ENCODE measurements at places on chromosomes 16 and 17.

DNA sequence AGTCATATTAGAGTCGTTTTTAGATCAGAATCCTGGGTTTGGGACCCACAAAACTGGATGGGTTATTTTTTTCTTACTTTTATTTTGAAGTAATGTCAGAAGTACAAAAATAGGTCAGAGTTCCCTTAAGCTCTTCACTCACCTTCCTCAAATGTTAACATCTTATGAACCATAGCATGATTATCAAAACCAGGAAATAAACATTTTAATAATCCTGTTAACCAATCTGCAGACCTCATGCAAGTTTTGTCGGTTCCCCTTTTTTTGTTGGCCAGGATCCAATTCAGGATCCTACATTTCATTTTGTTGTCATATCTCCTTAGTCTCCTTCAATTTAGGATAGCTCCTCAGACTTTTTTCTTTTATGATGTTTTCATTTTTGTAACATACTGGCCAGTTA is 162.0 kb downstream of the CHD9 start:
- no peak for DNase-seq

DNA sequence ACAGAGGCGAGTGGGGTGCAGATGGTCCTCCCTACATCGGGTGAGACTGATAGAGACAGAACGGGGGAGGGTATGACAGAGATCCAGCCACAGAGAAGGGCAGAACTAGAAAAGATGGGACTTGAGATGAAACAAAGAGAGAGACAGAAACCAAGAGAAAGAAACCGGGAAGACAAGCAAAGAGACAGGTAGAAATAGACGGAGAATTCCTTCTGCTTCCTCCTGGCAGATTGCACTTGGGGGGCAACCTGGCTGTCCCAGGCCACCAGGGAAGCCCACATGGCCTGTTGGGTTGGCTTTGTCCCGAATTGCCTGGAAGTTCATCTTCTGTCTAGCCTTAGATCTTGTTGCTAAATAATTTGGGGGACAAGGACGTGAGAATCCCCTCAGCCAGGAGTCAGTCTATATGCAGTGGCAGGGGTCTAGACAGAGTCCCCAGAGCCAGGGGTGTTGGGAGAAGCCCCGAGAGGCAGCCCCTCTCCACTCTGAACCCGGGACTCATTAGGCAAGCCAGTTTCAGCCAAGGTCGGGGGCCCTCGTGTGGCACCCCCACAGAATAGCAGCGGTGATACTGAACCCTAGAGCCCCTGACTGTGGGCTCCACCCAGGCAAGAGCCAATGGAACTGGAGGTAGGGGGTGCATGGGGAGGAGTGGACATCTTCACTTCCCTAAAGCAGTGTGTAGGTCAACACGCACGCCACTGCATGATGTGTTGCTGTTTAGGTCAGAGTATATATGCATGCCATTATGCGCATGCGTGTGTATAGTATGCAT is 627 bp upstream of the TSPOAP1 start:
- peak; percentile 72 for DNase-seq

- no peak for DNase-seq
These were observed 81.8 kb upstream of the CCL2 start for GRCh38 chr17:34173241-34173640.

GRCh38 chr17:15909481-15909991 is 35.4 kb upstream of the ADORA2B start:
- DNase-seq, result no peak

- DNase-seq, result no peak
These were observed 32.7 kb downstream of the YWHAE start for GRCh38 chr17:1367351-1367745.

Data from CD8-positive, alpha-beta memory T cell (primary cell).